ENCODE measurements at places on chromosomes 7 and 10.
A peak's percentile ranks its signal among the peaks of the same experiment; 100 is the strongest.

- no peak for DNase-seq
These were observed 83.1 kb downstream of the LHPP start for GRCh38 chr10:124544711-124545110.

DNA sequence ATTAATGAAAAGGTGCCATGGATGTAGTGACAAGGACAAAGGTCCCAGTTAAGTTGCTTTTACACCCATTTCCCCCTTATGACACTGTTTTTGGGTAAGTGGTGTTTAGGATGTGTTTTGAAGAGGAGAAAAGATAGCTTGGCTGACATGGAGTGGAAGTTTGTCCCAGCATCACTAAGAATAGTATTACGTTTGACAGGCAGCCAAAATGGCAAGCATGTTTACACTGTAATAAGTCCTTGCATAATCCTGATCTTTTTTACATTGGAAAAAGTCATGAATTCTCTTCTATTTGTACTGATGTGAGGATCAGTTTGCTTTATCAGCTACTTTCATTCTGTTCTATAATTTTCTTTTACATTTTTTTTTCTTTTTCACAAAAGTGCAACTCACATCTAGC, 137.8 kb downstream of the CHRM2 start:
- no peak for DNase-seq

DNA sequence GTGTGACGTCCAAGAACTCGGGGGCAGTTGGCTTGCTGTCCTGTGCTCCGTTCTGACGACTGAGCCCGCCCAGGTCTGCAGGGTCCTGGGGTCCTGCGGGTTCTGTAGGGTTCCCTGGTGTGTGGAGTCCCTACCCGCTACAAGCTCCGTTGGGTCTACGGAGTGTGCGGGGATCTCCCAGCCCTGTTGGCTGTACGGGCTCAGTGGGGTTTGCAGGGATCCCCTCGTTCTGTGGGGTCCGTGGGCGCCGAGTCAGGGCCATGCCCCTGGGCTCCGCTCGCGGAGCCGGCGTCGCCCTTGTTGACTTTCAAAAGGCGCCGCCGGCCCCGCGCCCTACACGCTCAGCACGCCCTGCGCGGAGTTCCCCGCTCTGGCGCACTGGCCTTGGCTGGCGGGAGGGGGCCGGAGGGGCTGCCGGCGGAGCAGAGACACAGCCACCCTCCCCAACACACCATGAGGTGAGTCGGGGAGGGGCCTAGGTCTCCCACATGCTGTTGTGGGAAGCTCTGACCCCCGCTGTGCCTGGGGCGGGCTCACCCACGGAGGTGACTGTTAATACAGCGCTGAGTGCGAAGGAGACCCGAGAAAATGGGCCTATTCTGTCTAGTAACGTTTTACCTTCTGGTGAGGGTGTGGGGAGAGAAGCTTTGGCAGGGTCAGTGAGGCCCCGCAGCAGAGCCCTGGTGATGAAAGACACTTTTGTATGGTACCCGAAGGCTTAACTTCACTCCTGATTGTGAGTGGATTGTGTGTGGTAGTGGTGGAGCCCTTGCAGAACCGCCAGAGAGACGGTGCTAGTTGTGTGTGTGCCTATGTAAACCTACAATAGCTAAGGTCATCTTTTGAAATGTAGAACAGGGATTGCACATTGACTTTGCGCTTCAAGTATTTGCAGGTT, 8.1 kb downstream of the TASOR2 start:
- DNase-seq = peak; percentile 62

GRCh38 chr7:44393238-44394111, 68.1 kb upstream of the CAMK2B start:
- DNase-seq = peak; percentile 12

DNA sequence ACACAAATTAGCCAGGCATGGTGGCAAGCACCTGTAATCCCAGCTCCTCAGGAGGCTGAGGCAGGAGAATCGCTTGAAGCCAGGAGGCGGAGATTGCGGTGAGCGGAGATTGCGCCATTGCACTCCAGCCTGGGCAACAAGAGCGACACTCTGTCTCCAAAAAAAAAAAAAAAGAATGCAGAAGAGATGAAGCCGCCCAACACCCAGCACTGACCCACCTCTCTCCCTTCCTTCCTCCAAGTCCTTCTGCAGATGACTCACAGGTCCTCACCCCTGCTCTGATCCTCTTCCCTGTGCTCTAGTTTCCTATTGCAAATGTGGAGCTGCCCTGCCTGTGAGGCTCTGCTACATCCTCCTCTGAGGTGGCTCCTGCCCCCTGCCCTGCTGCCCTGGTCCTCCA, 22.0 kb upstream of the OPALIN start:
- DNase-seq = no peak

GRCh38 chr10:62610649-62611229, 193.8 kb upstream of the ADO start:
- peak; percentile 84 for DNase-seq

- no peak for DNase-seq
These were observed 10.1 kb downstream of the PFKFB3 start for GRCh38 chr10:6212806-6213205.

- peak; percentile 60 for DNase-seq
These were observed at the start of gene RAPGEF5 for GRCh38 chr7:22356701-22357310. TSS of gene RAPGEF5 (minus strand) at chr7:22357154. CDS start at chr7:22357060, 94 bp downstream.

DNA sequence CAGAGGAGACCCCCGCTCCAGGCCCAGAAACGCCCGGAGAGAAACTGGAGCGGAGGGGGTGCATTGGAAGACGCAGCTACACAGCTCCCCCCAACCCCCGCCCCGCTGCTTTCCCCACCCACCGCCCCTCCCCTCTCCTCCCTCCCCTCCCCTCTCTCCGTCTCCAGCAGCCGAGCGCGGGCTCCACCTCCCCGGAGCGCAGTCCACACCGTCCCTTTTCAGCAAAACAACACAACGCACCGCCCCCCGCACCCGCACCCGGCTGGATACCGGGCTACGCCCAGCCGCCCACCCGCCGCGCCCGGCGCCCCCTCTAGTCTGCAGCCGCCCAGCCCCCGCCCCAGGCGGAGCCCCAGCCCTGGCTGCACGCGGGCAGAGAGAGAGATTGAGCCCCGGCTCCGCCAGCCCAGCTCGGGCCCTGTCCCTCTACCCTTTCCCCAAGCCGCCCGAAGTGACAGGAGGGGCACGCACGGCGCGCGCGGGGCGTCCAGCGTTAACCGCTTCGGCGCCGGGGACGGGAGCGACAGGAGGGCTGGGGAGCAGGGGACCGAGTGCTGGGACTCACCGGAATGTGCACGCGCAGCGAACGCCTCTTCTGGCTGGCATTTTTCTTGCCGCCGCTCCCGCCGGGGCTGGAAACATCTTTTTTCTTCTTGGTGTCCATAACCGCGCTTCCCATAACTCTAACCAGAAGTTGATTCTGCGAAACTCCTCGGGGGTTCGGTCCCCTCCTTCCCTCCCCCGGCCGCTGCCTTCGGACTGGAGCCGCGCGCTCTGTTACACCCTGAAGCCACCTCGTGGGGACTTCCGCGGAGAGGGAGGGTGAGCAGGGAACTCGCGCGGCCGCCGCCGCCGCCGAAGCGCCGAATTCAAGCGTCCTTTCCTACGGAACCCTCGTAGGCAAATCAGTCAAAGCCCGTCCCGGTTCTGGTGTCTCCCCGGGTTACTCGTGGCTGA, 695 bp downstream of the PRKAG2 start:
- DNase-seq = peak; percentile 77

- peak; percentile 52 for DNase-seq
These were observed 32.8 kb downstream of the CPVL start for GRCh38 chr7:29113384-29114102.

- DNase-seq = no peak
These were observed 48.5 kb upstream of the AQP1 start for GRCh38 chr7:30862995-30863705.

- peak; percentile 39 for DNase-seq
These were observed 24.8 kb downstream of the ELFN1 start for GRCh38 chr7:1694611-1695511.

- DNase-seq = no peak
These were observed 203.0 kb downstream of the SORCS3 start for GRCh38 chr10:104844073-104844472.

DNA sequence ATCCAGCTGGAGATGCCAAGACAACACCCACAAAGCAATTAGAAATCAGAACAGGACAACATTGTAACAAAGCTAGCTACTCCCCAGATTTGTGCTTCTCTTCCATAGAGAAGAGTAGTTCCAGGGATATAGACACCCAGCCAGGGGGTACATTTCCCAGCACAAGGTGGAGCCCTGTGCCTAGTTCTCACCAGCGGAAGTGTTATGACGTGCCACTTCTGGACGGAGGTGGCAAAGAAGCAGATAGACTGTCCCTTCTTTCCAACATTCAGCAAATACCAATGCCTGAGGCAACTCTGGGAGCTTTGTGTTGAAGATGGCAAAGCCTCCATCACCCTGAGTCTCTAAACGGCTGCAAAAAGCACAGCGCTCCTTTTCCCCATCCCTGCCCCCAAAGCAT, 23.4 kb upstream of the GSAP start:
- DNase-seq = no peak

- DNase-seq = no peak
These were observed 1066.0 kb upstream of the CELF2 start for GRCh38 chr10:9951481-9952257.

DNA sequence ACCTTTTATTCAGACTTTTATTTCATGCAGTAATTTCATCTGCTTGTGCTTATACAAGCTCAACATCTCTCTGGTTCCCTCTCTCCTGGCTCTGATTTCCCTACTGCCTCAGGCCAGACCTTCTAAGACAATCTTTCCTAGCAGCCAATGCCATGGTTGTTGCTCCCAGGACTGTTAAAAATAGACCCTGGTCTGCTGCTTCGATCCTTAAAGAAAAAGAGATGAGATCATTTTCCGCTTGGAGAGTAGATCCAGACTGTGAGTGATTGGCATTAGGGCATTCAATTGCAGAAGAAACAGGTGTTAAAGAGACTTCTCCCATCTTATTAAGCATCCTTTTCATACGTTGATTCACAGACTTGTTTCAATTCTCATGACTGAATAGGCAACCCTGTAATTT, 68.4 kb upstream of the ITGB1 start:
- DNase-seq = no peak

DNA sequence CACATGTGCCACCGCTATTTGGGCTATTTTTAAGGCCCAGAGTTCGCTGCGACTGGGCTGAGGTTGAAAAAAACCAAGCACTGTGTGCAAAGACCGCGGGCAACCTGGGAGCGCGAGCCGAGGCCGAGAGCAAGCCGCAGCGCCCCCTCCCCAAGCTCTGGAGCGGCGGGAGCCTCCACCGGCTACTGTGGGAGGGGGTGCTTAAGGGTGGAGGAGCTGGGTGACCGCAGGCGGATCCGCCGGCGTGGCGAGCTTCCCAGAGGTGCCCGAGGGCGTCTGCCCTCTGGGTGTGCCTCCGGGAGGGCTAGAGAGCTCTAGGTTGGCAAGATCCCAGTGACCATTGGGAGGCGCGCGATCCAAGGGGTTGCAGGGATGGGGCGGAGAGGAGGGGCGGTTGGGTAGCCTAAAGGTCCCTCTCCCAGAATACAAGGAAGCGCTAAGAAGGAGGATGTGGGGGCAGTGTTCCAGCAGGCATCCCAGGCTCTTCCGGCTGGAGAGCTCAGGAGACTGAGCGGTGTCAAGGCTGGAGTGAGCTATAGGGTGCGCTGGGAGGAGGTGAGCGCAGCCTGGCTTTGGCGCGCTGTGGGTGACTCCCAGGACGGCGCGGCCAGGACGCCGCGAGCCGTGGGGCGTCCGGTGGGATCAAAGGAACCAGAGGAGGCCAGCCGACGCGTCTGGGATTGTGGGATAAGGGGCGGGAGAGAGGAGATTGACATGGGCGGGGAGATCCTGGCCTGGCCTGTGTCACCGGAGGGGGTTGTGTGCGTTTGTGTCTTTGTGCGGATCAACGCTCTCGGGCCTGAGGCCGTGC, 8.0 kb downstream of the DLX5 start:
- DNase-seq = peak; percentile 91
